ENCODE measurements at places on chromosomes 4 and X. TPM values are rescaled to one million over a fixed set of nuclear protein-coding genes. Genes with fewer than 3 reads are reported as not detected.
A peak's percentile ranks its signal among the peaks of the same experiment; 100 is the strongest.

CT55 gene
- total RNA-seq: not detected

CT45A8 gene
- total RNA-seq: not detected

RTL3 gene
- not detected for total RNA-seq

RXFP1 gene
- not detected for total RNA-seq

MYL5 gene
- total RNA-seq: 27.7 TPM

GRCh38 chr4:63663870-63664269, 745.4 kb downstream of the TECRL start:
- H3K4me3 ChIP-seq: no peak overlapping the region
- DNase-seq: no peak
- H3K36me3 ChIP-seq: no peaks in the 10 kb centered on the region
- no peak overlapping the region for H3K27ac ChIP-seq
- no peaks in the 10 kb centered on the region for H3K4me1 ChIP-seq

GRCh38 chr4:80732010-80732409, 298.5 kb upstream of the BMP3 start:
- H3K36me3 ChIP-seq: no peaks in the 10 kb centered on the region
- DNase-seq: no peak
- H3K27ac ChIP-seq: no peak overlapping the region
- no peak overlapping the region for H3K4me3 ChIP-seq

- DNase-seq: no peak
- H3K36me3 ChIP-seq: no peaks in the 10 kb centered on the region
- H3K4me1 ChIP-seq: no peaks in the 10 kb centered on the region
- H3K4me3 ChIP-seq: no peak overlapping the region
- no peak overlapping the region for H3K27ac ChIP-seq
- H3K27me3 ChIP-seq: no peaks in the 10 kb centered on the region
Observed at GRCh38 chrX:555725-556666, 74.6 kb upstream of the SHOX start.

GRCh38 chr4:87317527-87317926, 5.2 kb downstream of the HSD17B13 start:
- H3K4me1 ChIP-seq: no peaks in the 10 kb centered on the region
- no peak overlapping the region for H3K4me3 ChIP-seq
- DNase-seq: no peak
- H3K27ac ChIP-seq: no peak overlapping the region
- peaks cover 2% of the 10 kb centered on the region for H3K27me3 ChIP-seq
- H3K36me3 ChIP-seq: no peaks in the 10 kb centered on the region

- no peak for DNase-seq
- H3K27me3 ChIP-seq: peaks cover 10% of the 10 kb centered on the region
- H3K27ac ChIP-seq: no peak overlapping the region
- peaks cover 2% of the 10 kb centered on the region for H3K4me1 ChIP-seq
- H3K36me3 ChIP-seq: no peaks in the 10 kb centered on the region
- no peak overlapping the region for H3K4me3 ChIP-seq
Observed at GRCh38 chrX:46922611-46923010, 10.4 kb downstream of the JADE3 start.

DNA sequence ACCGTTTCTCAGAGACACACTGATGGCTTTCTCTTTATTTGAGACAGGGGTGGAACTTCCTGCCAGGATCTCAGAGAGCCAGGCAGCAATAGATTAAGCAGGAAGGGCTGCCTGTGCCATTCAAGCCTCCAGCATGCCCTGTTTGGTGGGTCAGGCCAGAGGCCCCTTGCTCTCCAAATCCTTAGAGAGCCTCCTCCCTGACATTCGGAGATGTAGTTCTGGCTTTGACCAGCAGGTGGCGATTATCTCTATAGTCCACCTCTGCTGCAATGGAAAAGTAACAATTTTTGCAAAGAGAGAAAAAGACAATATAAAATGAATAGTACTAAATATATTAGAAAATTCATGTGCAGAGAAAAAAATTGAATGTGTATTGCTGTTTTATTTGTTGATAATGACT, 93.9 kb downstream of the NXF2B start:
- no peaks in the 10 kb centered on the region for H3K4me1 ChIP-seq
- H3K4me3 ChIP-seq: no peak overlapping the region
- H3K27me3 ChIP-seq: no peaks in the 10 kb centered on the region

- H3K4me1 ChIP-seq: peaks cover 31% of the 10 kb centered on the region
- peak; percentile 50 for DNase-seq
- H3K4me3 ChIP-seq: peak overlapping the region; percentile 99
- peaks cover 35% of the 10 kb centered on the region for H3K36me3 ChIP-seq
Observed at GRCh38 chrX:45851434-45851991, 650.8 kb upstream of the DIPK2B start.

- H3K36me3 ChIP-seq: peaks cover 49% of the 10 kb centered on the region
- H3K4me1 ChIP-seq: peaks cover 7% of the 10 kb centered on the region
- no peak overlapping the region for H3K4me3 ChIP-seq
Observed at GRCh38 chrX:153953342-153953830, 8.9 kb upstream of the RENBP start.

DNA sequence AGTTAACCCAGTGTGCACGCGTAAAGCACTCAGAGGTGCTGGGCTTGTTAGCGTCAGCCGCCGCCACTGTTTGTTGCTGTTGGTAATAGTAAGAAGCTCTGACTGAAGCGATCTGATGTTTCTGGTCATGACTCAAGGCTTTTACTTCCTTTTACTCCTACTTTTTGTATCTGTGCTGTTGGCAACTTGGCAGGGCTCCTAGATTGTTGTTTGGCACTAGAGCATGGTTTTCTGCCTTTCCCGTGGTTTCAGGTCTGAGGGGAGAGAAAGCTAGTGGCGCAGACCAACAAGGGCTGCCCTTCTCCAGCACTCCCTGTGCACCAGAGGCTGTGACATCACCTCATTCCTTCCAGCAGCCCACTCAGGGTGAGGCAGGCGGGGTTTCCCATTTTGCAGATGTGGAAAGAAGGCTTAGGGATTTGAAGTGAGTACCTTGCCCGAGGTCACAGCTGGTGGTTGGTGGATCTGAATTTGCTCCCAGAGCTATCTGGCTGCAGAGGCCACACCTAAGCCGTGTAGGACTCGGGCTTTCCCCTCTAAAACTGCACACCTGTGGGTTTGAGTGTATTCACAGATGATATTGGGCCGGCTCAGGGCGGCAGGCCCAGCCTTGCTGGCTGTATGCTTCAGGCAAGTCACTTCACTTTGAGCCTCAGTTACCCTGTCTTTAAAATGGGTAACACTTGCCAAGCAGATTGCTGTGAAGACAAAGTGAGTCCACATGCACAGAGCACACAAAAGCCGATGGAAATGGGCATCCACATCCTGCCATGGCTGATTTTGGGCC, 51.2 kb upstream of the TADA2B start:
- no peaks in the 10 kb centered on the region for H3K27me3 ChIP-seq
- no peak overlapping the region for H3K27ac ChIP-seq
- no peak overlapping the region for H3K4me3 ChIP-seq
- DNase-seq: no peak

DNA sequence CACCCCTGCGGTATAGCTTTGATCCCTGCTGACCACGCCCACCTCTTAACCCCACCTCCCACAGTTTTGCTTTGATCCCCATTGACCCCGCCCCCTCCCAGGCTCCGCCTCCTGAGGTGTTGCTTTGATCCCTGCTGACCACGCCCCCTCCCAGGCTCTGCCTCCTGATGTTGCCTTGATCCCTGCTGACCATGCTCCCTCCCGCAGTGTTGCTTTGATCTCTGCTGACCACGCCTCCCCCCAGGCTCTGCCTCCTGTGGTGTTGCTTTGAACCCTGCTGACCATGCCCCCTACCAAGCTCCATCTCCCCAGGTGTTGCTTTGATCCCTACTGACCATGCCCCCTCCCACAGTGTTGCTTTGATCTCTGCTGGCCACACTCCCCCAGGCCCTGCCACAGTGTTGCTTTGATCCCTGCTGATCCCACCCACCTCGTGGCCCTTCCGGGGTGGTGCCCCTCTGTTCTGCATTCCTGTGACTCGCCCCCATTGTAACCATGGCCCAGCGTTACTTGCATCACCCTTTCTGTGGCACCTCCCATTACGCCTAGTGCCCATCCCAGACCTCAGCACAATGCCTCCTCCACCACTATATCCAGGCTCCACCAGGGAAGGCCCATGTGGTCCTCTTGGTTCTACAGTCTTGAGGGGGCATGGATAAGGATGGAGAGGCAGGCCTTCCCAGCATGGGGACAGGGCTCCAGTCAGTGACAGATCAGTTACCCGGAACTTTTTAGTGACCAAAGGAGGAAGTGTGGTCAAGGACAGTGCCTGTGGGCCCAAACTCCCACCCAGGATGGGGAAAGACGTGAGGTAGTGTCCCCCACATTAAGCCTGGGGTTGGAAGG, 70.8 kb downstream of the ADRA2C start:
- no peak overlapping the region for H3K27ac ChIP-seq
- peaks cover 9% of the 10 kb centered on the region for H3K27me3 ChIP-seq
- peak; percentile 14 for DNase-seq
- H3K4me3 ChIP-seq: no peak overlapping the region
- no peaks in the 10 kb centered on the region for H3K4me1 ChIP-seq

DNA sequence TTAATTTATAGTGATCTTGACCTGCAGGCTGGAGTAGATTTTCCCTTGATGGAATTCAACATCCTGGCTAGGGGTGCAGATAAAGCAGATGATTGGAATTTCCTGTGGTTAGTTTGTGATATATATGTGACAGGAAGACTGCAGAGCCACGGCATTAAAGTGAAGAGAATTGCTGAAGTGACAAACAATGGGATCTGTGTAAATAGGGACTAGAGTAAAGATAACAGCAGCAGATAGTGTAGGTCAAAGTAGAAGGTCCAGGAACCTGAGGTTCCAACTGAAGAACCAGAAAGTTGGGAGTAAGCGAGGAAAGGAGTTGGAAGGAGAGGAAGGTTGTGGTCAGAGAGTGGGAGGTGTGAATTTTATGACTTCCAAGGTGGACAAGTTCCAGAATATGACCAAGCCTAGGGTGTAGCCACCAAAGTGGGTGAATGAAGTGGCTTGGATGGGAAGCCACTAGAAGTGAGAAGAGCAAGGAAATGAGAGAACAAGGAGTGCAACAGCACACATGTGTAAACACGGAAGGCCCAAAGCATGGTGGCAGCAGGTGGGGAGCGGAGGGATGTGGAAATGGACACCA, 325.0 kb downstream of the RAB28 start:
- H3K36me3 ChIP-seq: no peaks in the 10 kb centered on the region
- no peak for DNase-seq
- H3K4me1 ChIP-seq: no peaks in the 10 kb centered on the region

DNA sequence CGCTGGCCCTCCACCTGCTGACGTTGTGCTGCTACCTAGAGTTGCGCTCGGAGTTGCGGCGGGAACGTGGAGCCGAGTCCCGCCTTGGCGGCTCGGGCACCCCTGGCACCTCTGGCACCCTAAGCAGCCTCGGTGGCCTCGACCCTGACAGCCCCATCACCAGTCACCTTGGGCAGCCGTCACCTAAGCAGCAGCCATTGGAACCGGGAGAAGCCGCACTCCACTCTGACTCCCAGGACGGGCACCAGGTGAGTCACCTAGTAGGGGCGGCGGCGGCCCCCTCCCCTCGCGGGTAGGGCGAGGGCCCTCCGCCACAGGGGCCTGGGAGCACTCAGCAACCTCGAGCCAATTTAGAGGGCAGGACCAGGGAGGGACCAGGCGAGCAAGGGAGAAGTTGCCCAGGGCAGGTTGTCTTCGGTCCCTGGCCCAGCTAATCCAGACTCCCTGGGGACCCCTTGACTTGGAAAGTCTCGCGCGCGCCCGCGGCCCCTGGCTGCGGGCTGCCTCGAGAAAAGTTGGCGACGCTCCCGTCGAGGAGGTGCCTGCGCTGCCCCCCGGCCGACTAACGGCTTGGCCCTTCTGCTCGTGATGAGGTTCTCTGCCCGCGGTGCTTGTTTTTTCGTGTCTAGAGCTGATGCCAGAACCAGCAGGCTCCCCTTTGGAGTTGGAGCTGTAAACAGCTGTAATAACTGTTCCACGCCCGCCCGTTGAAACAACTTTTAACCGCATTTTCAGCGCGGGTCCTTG, 717 bp downstream of the EDA start:
- H3K27ac ChIP-seq: no peak overlapping the region
- peaks cover 11% of the 10 kb centered on the region for H3K27me3 ChIP-seq
- no peaks in the 10 kb centered on the region for H3K36me3 ChIP-seq

Data from activated T-helper 2 cell treated with anti-CD3 and anti-CD28 coated beads, Interferon-gamma antibody, Interleukin-2, Interleukin-4, amounts not matched to agents 10 μg/mL and 5 μg/mL and 100 μg/mL, durations not matched to agents 14 hours and 24 hours and 36 hours (primary cell).